ENCODE measurements at places on chromosomes 6 and 20.
A peak's percentile ranks its signal among the peaks of the same experiment; 100 is the strongest.

GRCh38 chr6:6402006-6402405, 81.5 kb upstream of the F13A1 start:
- no peak for DNase-seq

- DNase-seq = peak; percentile 72
These were observed at the start of gene BCAS4 for GRCh38 chr20:50794846-50795634. BCAS4 (plus strand) TSS chr20:50795061; CDS start chr20:50795084, 23 bp downstream.

GRCh38 chr20:63520504-63520933, at the start of gene PPDPF:
PPDPF (plus strand) TSS chr20:63520765; CDS start chr20:63521309, 544 bp downstream.
- peak; percentile 84 for DNase-seq

- no peak for DNase-seq
These were observed 257.8 kb downstream of the RNGTT start for GRCh38 chr6:88705601-88706000.

GRCh38 chr6:27861276-27861840, 50.8 kb downstream of the OR2B2 start:
- no peak for DNase-seq

DNA sequence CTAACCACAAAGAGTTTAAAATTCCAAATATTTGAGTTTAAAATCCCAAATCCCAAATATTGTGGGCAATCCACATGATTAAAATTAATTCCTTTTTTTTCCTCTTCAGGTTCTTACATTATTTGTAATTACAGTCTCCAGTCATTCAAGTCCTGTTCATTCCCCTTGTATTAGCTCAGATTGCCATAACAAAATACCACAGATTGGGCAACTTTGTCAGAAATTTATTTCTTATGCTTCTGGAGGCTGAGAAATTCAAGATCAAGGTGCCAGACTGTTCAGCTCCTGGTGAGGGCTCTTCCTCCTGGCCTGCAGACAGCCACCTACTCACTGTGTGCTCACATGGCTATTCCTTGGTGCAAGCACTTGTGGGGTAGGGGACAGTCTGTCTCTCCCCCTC, 105.5 kb downstream of the ARMC2 start:
- peak; percentile 47 for DNase-seq

DNA sequence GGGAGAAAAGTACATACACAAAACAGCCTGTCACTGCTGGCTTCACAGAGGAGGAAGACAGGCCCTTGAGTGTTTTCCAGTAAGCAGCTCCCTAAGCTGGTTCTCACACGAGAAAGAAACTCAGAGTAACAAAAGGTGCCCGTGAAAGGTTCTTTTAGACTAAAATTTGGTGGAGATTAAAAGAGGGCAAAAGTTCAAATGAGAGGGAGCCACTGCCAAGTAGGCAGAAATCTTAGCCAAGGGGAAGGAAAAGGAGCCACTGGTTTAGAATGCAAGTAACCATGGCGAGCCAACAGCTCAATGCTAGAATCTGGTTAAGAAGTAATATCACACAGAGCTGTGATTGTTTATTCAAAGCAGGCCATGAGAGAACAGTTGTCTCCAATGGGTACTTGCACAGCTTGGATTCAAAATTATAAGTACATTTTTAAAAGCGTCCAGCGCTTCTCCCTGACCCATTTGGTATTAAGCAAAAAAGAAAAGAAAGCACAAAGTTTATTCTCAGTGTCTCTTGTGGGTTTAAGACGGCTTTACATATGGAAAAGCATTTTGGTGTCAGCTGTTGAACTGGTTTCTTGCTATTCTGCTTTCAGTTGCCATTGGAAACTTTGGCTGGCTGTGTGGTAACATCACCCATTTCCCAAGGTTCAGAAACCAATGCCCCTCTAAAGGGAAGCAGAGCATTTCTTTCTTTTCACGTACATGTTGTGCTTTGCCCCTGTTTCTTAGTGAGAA, 648.5 kb downstream of the RNF144B start:
- DNase-seq = peak; percentile 1

- no peak for DNase-seq
These were observed 3.1 kb upstream of the HINT3 start for GRCh38 chr6:125953502-125953875.

DNA sequence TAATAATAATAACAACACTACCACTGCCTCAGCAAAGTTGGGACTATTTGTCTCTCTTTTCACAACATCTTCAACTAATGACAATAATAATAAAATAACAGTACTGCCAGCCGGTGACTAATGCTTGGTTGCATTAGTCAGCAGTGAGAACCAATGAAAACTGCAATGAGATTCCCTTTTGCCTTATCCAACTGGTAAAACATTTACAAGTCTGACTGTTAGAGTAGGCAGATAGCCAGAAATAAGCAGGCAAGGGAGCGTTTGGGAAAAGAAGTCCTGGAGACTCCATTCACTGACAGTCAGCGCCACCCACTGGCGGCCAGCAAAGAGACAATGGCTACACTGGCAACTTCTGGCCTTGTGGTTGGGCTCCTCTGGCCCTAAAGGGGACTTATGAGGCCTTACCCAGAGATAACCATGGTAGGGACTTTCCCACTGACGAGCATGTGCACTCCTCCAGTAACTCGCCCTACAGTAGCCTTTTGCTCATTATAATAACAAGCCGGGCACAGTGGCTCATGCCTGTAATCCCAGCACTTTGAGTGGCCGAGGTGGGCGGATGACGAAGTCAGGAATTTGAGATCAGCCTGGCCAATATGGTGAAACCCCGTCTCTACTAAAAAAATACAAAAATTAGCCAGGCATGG, 3.4 kb upstream of the NSFL1C start:
- DNase-seq = peak; percentile 99
